B cell (primary cell): ENCODE measurements at places on chromosomes 5 and 9. TPM values are rescaled to one million over a fixed set of nuclear protein-coding genes. Genes with fewer than 3 reads are reported as not detected.

Gene SMIM3
- not detected in 2 replicates for total RNA-seq

Gene FRMPD1
- 0.05 TPM in 1 of 2 replicates, not detected in the other for total RNA-seq

Gene SPRY4
- not detected in 2 replicates for total RNA-seq

Gene HRCT1
- total RNA-seq, result not detected in 2 replicates

Gene CLIC3
- 1.1 TPM in 2 replicates for total RNA-seq

Gene SPATA31A3
- not detected in 2 replicates for total RNA-seq

Gene CTSL
- 0.70 and 0.74 TPM in 2 replicates for total RNA-seq

Gene SIT1
- total RNA-seq, result 38.5 and 39.5 TPM in 2 replicates

Gene CARD6
- 2.0 and 2.7 TPM in 2 replicates for total RNA-seq

Gene FCN1
- total RNA-seq, result 2.1 and 2.2 TPM in 2 replicates

Gene ZNF300
- total RNA-seq, result 8.1 and 8.7 TPM in 2 replicates

Gene VCAN
- total RNA-seq, result 0.41 TPM in 1 of 2 replicates, not detected in the other

Gene PDE8B
- 0.07 TPM in 1 of 2 replicates, not detected in the other for total RNA-seq

Gene MED10
- 49.9 and 51.4 TPM in 2 replicates for total RNA-seq

Gene SMIM33
- not detected in 2 replicates for total RNA-seq

Gene ZFP37
- 3.6 and 4.0 TPM in 2 replicates for total RNA-seq

Gene CNTFR
- not detected in 2 replicates for total RNA-seq

Gene ORM2
- not detected in 2 replicates for total RNA-seq

Gene RANBP3L
- total RNA-seq, result not detected in 2 replicates

Gene ADAMTS16
- total RNA-seq, result not detected in 2 replicates

Gene C5orf52
- total RNA-seq, result not detected in 2 replicates

Gene COL23A1
- total RNA-seq, result 0.10 and 0.20 TPM in 2 replicates

Gene PCDHGA10
- 1.9 and 2.0 TPM in 2 replicates for total RNA-seq

Gene ADRA1B
- not detected in 2 replicates for total RNA-seq

Gene IL17B
- total RNA-seq, result not detected in 2 replicates

Gene RETREG1
- total RNA-seq, result 11.4 and 12.9 TPM in 2 replicates

Gene SH3GL2
- total RNA-seq, result not detected in 2 replicates

Gene CSNK1G3
- 140 and 148 TPM in 2 replicates for total RNA-seq

Gene BARHL1
- not detected in 2 replicates for total RNA-seq
